CD4-positive, alpha-beta memory T cell (primary cell): ENCODE measurements at places on chromosomes 5 and 9. TPM values are rescaled to one million over a fixed set of nuclear protein-coding genes. Genes with fewer than 3 reads are reported as not detected.

PCDHGB1 gene
- 0.17 TPM for total RNA-seq

GARNL3 gene
- total RNA-seq = 5.9 TPM

STK32A gene
- total RNA-seq = not detected

MAMDC2 gene
- not detected for total RNA-seq

PCDHA13 gene
- total RNA-seq = not detected

CSF2 gene
- not detected for total RNA-seq

SHC3 gene
- total RNA-seq = 0.06 TPM

PCDHB13 gene
- total RNA-seq = 0.09 TPM
